Ureter (tissue), 1 donor: ENCODE measurements at places on chromosomes 12 and 14. TPM values are rescaled to one million over a fixed set of nuclear protein-coding genes. Genes with fewer than 3 reads are reported as not detected.

GRCh38 chr12:108757856-108758255, 26.5 kb upstream of the CORO1C start:
- DNase-seq: no peak

DNA sequence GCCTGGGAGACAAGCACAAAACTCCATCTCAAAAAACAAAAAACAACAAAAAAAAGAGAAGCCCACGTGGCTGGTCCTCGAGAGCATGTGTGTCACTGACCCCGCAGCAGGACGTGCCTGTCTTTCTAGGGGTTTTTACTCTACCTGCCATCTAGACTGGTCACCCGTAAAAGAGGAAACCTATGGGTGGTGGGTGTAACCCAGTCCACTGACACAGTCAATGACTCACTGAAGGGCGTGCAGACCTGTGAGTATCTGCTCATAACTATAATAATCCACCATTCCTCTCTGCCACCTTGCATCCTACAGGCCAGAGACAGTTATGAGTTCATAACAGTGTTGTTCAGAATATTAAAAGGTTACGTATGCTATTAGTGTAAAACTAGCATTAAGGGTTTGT, 4.6 kb downstream of the GOLGA3 start:
- no peak for DNase-seq

GRCh38 chr12:2191534-2192153, 138.9 kb downstream of the CACNA1C start:
- no peak for DNase-seq

- no peak for DNase-seq
Measured at GRCh38 chr14:95597784-95598211, 62.9 kb downstream of the GLRX5 start.

DNA sequence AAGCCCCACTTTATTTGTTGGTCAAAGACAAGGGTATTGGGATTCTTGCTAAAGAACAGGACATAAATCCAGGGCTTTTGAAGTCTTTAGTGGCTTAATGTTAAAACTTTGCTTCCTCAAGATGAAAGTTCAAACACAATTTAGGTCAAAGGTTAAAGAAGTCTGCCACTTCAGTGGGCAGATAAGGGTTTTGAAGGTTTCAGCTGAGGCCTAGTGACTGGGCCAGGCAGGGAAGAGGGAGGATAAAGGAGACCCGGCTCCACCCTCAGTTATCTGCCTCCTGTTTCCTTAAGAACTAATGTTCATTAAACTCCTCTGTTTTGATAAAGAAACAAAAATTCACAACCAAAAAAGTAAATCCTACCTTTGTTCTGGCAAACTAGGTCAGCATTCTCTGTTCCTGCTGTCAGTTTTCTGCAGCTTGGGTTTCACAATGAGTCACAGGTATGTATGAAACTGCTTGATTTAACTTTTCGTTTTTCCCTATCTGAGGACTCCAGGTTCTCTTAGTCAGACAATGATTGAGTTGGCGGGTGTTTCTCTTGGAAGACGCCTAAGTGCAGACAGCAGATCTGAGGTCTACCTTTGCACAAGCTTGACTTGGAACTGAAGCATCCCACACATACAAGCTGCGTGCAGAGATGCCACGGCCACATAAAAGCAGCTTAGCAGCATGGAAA, 208.3 kb downstream of the EXOC5 start:
- no peak for DNase-seq

- no peak for DNase-seq
Measured at GRCh38 chr14:87113286-87113685, 879.7 kb downstream of the GALC start.

GRCh38 chr12:87332987-87333726, 696.0 kb downstream of the C12orf50 start:
- DNase-seq: no peak

GRCh38 chr12:132561427-132562156, 48.8 kb downstream of the LRCOL1 start:
- DNase-seq: no peak

DNA sequence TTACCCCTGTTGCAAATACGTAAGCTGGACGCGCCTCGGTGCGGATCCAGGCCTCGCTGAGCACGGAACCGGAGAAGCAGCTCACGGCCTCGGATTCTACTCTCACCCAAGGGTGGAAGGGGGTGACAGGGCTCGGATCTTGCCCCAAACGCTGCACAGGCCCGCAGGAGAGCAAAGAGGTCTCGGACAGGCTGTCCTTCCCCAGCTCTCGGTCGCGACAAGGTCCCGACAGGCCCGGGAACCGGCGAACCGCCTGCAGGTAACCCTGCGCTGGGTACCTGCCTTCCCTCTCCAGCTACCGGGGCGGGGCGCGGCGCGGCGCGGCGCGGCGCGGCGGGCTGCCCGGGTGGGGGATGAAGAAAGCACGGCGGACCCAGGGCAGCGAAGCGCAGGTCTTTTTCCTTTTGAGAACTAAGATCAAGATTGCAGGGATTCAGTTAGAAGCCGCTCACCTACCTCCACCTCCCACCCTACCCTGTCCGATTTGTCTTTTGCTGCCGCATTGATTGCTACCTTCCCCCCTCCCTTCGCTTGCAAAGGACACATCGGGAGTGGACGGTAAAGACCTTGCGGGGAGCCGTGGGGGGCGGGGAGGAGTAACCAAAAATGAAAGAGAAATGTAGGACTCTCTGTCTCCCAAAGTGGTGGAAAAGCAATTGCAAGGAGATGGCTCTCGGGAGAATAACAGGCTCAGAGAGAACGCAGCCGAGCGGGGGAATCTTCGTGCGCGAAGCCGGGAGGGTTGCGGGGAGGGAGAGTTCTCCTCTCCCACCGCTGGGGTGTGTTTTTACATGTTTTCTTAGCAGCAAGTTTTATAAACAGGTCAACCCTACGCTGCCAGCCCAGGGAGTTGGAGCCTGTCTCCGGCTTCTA, 8.4 kb upstream of the TBX3 start:
- DNase-seq: peak; percentile 74

- DNase-seq: no peak
Measured at GRCh38 chr14:24110060-24110459, 4.5 kb upstream of the DCAF11 start.

DNA sequence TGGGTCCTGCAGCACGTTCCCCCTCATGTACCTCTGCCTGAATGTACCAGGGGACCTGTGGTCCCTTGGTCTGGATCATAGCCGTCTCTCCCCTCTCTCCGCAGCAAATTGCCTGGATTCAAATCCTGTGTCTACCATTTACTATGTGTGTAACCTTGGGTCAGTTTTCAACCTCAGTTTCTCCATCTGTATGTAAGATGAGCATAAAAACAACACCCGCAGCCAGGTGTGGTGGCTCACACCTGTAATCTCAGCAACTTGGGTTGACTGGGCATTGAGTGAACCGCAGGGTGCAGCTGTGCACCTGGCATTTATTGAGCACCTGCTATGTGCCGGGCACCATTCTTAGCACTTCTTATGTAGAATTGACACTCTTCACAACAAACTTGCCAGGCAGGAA, 14.1 kb downstream of the CYP46A1 start:
- no peak for DNase-seq

DNA sequence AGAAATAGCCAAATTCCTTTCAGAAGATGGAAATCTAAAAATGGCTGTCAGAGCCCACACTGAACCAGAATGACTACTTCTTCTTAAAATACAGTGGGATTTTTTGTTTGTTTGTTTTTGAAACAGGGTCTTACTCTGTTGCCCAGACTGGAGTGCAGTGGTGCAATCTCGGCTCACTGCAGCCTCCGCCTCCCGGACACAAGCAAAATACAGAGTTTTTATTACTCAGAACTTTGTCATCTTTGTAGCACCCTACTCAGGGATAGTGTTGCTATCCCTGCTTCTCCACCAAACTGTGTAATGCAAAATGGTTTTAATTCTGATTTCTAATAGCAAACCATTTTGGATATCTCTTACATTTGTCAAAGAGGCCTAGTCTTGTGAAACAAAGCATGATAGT, 16.4 kb downstream of the ZNF410 start:
- no peak for DNase-seq

GRCh38 chr12:21971344-21971743, 30.1 kb upstream of the ABCC9 start:
- DNase-seq: no peak

GRCh38 chr14:20697273-20698017, 8.9 kb downstream of the ANG start:
- peak; percentile 65 for DNase-seq

- DNase-seq: no peak
Measured at GRCh38 chr12:13061377-13061776, 17.2 kb downstream of the FAM234B start.

DNA sequence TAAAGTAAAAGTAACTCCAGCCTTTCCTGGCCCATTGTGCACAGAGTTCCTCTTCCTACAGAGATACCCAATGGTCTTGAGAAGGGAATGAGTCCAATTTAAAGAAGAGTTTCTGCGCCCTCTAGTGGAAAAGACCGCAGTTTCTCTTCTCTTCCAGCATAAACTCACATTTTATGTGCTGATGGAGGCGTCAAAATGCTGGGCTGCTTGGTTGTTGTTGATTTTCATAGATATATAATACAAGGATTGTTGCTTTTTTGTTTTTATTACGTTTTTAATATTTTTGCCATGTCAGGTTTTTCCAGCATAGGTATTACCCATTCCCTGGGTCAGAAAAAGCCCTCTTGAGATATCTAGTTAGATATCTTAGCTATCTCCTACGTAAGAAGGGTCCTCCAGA, 356.9 kb upstream of the STXBP6 start:
- no peak for DNase-seq

DNA sequence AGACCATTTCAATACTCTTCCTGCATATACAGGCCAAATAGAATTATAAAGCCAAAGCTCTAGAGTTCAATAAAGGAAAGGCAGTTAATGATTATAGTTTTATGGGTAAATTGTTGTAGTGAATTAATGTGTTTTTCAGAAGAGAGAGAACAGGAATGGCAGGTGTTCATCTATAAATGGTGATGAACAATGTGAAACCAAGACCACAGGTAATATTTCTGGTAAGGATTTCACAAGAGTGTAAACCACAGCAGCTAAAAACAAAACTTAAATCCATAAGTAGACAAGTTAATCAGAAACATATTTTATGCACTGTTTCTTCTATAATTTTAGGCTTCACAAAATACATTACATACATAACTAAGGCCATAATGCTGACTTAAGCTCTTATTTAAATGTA, 204.4 kb downstream of the SYT1 start:
- DNase-seq: no peak

DNA sequence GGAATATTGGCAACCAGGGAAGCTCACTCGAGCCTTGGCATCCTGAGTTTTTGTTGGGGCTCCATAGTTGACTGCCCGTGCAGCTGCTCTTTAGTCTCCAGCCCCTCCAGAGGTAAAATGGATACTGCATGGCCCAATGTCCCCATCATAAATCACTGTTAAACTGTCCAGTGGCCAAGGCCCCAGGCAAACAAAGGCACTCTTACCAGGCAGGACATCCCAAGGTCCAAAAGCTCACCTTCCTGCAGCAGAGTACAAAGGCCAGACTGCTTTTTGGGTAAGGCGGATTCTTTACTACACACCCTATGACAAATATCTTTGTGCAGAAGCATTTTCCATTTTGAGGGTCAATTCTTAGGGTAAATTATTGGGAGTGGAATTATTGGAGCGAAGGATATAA, 81.1 kb downstream of the GPATCH2L start:
- no peak for DNase-seq

Gene KRT3
- total RNA-seq: not detected

Gene ARHGEF25
- 41.5 TPM for total RNA-seq

Gene HPD
- 3.1 TPM for total RNA-seq

Gene ACYP1
- 14.1 TPM for total RNA-seq

Gene PTGER2
- total RNA-seq: 3.4 TPM
